ENCODE measurements at places on chromosomes 1 and 21. TPM values are rescaled to one million over a fixed set of nuclear protein-coding genes. Genes with fewer than 3 reads are reported as not detected.

The NR0B2 gene
- 28.6 TPM for polyA plus RNA-seq

The CDA gene
- 2.9 TPM for polyA plus RNA-seq

The NSL1 gene
- polyA plus RNA-seq = 30.1 TPM

The CRNN gene
- not detected for polyA plus RNA-seq

The C8B gene
- polyA plus RNA-seq = not detected

- DNase-seq = peak; percentile 83
Observed at GRCh38 chr1:78617615-78618026, 2.6 kb upstream of the IFI44L start.

DNA sequence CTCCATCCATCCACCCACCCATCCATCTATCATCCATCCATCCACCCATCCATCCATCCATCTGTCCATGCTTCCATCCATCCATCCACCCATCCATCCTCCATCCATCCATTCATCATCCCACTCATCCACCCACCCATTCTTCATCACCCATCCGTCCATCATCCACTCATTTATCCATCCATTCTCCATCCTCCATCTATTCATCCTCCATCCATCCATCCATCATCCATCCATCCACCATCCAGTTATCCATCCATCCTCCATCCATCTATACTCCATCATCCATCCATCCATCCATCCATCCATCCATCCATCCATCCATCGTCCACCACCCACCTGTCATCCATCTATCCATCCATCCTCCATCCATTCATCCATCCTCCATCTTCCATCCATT is 32.1 kb upstream of the ACTRT2 start:
- no peak for DNase-seq

DNA sequence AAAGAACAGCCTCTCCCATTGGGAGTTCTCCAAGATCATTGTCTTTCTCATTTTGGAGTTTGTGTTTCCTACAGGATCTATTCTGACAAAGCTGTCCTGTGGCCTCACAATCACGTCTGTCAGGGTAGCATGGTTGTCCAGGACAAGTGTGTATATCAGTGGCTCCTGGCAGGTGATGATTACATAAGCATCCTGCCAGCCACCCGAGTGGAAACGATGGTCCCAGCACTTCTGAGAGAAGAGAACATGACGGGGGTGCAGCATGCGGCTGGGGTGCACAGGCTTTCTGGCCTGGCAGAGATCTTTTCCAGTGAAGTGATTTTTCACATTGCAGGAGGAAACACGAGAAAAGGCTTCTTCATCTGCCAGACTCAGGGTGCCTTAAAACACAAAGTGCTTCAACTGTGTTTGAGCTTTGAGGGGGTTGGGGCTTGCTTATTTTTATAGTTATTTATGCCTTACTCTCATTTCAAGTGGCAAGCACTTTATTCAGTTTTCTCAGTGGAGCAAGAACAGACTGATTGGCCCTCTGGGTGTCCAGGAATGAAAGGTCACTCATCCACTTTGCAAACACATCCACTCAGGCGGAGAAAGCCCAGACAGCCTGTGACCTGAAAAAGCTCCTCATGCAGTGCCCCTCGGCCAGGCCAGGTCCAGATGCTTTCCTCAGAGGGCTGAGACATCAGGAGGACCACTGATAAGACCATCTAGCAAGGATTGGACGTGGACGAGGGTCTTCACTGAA is 186.0 kb downstream of the DUSP10 start:
- peak; percentile 3 for DNase-seq

GRCh38 chr21:20451046-20451445 is 547.2 kb upstream of the NCAM2 start:
- no peak for DNase-seq

Measured in brain (organoid and tissue), 16 donors.